Fibroblast of lung (primary cell): ENCODE measurements at places on chromosomes 2 and 18. TPM values are rescaled to one million over a fixed set of nuclear protein-coding genes. Genes with fewer than 3 reads are reported as not detected.

Gene MTX2
- 20.8 and 29.6 TPM in 2 replicates for total RNA-seq

- DNase-seq: no peak
- no peaks in the 10 kb centered on the region for H3K36me3 ChIP-seq
- no peaks in the 10 kb centered on the region for H3K27me3 ChIP-seq
- H3K27ac ChIP-seq: no peak overlapping the region
These were observed 20.3 kb downstream of the MRPL19 start for GRCh38 chr2:75666911-75667310.

GRCh38 chr2:231425291-231425810, 29.8 kb downstream of the B3GNT7 start:
- no peaks in the 10 kb centered on the region for H3K4me1 ChIP-seq
- no peak for DNase-seq
- no peaks in the 10 kb centered on the region for H3K36me3 ChIP-seq
- H3K4me3 ChIP-seq: no peak overlapping the region

Gene NLRC4
- total RNA-seq: not detected in 2 replicates

Gene MYO7B
- under 0.01 TPM in 1 of 2 replicates, not detected in the other for total RNA-seq

- no peak overlapping the region for H3K4me3 ChIP-seq
- H3K27ac ChIP-seq: no peak overlapping the region
- H3K36me3 ChIP-seq: peaks cover 3% of the 10 kb centered on the region
- no peaks in the 10 kb centered on the region for H3K27me3 ChIP-seq
These were observed 81.1 kb upstream of the CD226 start for GRCh38 chr18:70028734-70029133.

DNA sequence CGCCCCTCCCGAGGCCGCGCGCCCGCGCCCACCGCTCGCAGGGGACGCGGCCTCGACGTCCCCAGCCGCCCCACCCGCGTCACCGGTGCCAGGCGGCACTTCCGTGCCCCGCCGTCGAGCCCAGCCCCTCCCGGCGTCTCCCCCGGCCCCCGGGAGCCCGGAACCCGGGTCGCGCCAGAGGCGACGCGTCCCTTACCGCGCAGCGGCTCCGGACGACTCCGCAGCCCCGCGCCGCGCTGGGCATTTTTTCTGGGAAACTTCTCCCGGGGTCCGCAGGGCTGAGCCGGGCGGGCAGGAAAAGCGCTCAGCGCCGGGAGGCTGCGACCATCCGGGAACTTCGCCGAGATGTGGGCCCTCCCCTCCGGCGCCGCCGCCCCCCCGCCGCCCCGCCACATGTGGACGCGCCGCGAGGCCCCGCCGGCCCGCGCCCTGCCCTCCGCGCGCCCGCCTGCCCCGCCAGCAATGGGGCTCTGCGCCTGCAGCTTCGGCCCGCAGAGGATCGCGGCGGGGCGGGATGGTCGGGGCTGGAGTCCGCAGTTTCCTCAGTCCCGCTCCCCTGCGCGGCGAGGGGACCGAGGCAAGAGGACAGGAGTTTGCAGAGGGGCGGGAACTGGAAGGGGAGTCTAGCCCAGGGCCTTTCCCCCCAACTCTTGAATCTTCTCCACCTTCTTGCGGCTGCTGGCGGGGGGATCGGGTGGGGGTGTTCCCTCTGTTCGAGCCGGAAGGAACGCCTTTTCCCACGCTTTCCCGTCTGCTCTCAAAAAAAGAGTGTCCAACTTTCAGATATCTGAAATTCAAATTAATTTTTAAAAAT, 81.5 kb downstream of the CHRNA1 start:
- peak overlapping the region; percentile 72 for H3K4me3 ChIP-seq
- peak; percentile 63 for DNase-seq

DNA sequence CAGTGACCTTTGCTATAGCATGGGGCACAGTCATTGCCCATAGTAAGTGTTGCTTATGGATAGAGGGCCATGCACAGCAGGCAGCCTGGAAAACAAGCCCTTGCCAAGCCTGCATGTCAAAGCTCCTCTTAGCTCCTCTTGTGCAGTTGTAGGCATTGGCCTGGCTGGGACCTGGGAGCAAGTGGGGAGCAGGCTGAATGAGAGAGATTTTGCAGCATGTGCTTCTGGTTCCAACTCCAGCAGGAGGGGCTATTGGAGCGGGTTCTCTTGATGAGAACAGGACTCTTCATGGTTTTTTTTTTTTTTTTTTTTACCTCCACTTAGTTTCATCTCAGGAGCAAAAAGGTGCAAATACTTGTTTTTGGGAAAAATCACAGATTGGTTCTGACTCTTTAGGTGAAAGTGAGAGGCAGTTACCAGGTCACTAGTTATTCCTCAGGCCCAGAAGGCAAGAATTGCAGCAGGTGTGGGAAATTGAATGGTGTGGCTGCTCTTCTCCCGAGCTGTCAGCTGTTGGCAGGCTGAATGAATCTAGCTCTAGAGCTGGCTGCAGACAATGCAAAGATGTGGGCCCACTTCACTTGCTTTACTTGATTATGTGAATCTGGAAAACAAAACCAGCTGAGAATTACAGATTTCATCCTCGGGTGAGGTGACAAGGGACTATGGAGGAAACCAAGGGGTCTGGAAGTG, 95.9 kb downstream of the MAP4K4 start:
- H3K36me3 ChIP-seq: no peaks in the 10 kb centered on the region
- no peaks in the 10 kb centered on the region for H3K27me3 ChIP-seq

DNA sequence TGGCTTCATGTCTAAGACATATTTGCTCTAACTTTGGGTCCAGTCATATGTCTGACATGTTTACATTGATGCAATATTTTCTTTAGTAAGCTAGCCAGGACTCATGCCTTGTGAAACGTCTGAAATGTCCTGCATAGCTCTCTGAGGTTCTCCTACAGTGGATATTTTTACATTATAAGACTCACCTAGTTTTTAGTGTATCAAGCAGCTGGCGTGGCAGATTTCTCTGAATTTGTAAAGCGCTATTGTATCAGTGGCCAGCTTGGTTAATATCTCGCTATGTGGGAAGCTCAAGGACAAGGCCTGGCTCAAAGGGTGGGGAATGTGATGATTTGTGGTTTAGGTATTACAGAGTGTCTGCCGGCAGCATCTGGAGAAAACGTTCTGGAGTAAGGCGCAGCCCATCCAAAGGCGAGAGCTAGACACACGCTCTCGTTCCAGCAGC, 164.3 kb downstream of the LTBP1 start:
- peak; percentile 76 for DNase-seq
- no peaks in the 10 kb centered on the region for H3K27me3 ChIP-seq
- no peak overlapping the region for H3K4me3 ChIP-seq
- no peaks in the 10 kb centered on the region for H3K36me3 ChIP-seq
